Islet precursor cell (in vitro differentiated cells): ENCODE measurements at places on chromosomes 7 and 10.
A peak's percentile ranks its signal among the peaks of the same experiment; 100 is the strongest.

- DNase-seq, result no peak
Measured at GRCh38 chr7:151676759-151677158, 157.1 kb upstream of the RHEB start.

GRCh38 chr7:33885290-33886148, 19.8 kb upstream of the BMPER start:
- peak; percentile 76 for DNase-seq

DNA sequence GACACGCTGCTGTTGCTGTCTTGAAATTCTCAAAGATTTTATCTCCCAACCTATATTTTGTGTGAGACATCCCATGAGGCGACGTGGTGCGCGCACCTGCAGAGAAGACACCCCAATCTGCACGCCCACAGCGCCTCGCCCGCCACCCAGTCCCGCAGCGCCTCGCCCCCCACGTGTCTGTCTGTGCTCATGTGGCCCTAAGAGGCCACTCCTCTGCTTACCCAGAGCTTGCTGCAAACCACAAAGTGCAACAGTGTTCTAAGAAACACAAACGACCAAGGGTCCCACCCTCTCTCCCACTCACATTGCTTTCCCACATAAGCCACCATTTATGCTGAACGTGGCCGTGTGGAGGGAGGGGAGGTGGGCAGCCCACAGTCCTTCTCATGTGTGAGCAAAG, 287.2 kb downstream of the PTPRN2 start:
- DNase-seq, result peak; percentile 14

DNA sequence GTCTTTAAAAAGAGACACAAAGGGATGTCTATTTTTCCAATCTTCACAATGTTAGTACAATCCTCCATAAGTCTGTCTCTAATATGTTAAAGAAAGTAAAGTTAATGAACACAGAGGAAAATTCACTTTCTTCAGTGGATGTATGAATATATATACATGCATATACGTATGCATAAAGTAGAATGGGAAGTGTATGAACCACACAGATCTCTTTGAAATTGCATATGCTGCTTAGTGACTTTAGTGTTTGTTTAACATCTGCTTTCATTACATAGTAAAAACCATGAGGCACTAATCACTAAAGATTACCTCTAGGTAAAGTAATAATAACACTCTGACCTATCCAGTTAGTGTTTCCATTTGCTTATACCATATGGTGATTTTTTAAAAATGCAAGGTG, 451.2 kb downstream of the SEMA3D start:
- DNase-seq, result no peak

DNA sequence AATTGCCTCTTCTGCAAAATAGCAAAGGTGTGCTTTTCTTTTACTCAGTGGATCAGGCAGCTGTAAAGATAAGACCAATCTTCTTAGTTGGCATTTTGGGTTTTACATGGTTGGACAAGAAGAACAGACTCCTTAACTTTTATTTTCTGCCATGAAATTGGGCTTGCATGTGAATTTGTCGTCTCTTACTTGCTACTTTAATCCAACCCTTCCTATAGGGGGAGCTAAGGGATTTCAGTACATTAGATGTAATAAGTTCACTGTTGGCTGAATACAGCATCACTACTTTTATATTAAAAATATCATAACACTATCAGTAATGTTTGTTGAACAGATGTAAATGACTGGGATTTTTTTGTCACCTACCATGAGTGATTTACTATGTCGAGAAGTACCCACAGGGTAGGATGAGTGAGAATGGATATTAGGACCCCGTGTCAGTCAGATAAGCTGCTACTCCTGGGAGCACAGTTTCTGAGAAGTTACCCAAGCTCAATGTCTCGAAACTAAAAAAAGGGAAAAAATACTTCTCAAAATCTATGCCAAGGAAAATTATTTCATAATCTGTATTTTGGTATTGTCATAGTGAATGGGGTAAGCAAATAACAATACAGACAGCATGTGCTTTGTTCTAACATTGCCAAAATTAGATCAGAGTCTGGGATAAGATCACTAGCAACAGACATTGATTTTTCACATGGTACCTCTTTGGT, 127.4 kb upstream of the AGR3 start:
- no peak for DNase-seq

DNA sequence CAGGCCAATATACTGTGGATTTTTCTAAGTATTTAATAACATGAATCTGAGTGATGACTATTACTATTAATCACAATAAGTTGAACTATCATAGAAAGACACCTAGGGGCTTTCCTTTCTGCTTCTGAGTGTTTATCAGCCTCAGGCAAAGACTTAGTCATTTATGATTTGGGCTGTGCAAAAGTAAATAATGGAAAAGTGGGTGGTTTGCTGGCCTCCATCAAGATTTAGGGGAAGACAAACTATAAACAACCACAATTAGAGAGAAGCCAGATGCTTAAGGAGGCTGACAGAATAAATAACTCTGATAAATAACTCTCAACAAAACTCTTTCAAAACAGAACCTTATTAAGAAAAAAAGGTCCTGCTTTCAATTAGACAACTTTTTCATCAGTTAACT, 64.7 kb downstream of the MACC1 start:
- no peak for DNase-seq

GRCh38 chr10:73159038-73159648, 8.7 kb downstream of the ECD start:
- DNase-seq, result peak; percentile 56

GRCh38 chr10:97584060-97584797, at the start of gene HOGA1:
Gene HOGA1 (plus strand): TSS chr10:97584389. CDS start chr10:97584704, 315 bp downstream.
- peak; percentile 85 for DNase-seq

- no peak for DNase-seq
Measured at GRCh38 chr10:126919426-126919825, 14.2 kb downstream of the DOCK1 start.

DNA sequence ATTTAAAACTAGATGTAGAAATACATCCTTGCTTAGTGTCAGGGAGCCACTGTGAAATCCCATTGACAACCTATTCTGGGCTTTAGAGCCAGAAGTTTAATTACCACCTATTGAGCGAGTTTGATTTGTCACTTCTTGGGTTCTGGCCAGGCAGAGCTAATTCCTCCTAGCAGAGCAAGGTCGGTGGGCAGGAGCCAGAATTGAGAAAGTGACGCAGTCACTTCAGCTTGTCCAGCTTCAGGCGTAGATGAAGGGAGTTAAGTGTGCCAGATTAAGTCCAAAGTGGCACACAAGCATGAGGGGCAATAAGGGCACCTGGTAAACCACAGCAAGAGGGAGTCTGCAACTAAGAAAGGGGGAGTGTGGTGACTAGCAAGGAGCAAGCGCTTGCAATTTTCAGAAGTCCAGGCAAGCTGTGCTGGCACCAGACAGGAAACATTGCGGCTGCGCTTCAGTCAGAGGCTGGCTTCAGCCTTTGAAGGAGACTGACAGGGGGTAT, 119.4 kb downstream of the ST7 start:
- no peak for DNase-seq

- peak; percentile 60 for DNase-seq
Measured at GRCh38 chr10:3652886-3653285, 132.1 kb downstream of the KLF6 start.

DNA sequence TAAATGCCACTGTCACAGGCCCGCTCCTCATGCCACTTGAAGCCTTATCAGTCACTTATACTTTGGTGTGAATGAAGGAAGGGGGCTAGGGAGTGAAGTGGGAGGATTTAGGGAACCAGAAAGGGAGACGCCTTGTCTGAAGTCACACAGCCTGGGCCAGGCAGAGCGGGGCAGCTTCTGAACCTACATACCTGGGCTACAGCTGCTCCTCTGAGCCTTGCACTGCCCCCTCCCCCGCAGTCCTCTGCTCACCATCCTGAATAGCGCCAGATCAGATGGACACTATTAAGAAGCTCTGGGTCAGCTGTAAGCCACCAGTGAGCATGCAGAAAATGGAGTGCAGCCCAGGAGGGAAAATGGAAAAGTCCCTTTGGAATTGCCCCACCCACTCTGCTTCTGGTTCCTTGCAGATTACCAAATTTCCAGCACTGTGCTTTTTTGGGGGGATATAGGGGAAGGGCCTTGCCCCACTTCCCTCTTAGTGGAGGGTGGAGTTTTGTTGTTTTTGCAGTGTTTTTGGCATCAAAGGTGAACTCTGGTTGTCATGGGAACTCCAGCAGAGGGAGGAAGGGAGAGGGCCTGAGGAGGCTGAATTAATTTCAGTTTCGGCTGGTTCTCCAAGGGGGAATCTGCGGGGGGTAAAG, 35.0 kb upstream of the ADCYAP1R1 start:
- no peak for DNase-seq

GRCh38 chr7:33821970-33822369, 83.4 kb upstream of the BMPER start:
- DNase-seq, result no peak

GRCh38 chr7:2269991-2270460, 28.0 kb downstream of the NUDT1 start:
- no peak for DNase-seq

DNA sequence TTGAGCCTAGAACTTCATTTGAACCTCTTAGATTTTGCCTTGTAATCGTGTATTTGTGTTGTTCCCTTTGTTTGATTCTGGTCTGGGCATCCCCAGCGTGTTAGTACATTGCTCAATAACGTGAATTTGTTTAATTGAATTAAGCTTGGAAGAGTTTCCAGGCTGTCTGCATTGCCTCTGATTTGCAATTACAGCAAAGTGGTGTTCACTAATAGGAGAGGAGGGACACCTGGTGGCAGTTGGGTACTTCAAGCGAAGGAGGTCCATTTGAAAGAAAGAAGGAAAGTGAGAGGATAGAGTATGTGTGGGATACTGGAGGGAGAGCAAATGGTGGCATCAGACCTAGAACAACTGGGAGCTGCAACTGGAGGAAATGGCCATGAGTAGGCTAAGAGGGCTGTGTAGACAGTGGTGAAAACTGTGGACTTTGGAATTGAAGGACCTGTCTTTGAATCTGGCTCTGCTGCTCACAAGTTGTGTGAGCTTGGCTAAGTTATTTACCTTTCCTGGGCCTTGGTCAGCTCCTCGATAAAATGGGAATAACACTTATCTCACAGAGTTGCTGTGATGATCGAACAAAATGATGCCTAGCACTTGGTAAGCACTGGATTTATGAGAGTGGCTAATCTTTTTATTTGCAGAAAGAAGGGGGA, 15.1 kb downstream of the LSMEM1 start:
- DNase-seq, result peak; percentile 67

DNA sequence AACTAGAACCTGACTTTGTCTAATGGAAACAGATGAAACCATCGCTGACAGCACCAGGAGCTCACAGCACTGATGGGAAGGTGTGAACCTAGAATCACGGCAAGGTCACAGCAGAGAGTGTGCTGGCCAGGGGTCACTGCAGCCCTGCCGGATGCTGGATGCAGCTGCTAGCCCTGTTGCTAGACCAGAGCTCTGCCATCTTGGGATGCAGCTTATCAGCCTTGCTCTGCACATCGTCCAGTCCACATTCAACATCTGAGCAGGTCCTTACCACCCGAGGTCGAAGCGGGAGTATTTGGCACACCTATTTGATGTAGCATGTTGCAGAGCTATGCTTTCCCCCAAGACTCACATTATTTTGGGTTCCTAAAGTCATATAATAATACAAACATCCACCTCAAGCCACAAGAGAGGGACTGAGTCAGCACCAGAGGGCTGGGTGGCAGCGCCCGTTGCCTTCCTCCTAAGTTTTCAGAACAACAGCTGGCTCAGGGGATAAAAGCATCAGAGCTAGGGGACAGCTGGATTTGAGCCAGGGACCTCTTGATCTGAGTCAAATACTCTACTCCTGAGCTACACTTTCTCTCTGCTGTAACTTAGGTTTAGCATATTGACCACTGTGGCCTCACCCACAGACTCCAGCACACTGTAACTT, 135.3 kb downstream of the ZNF467 start:
- DNase-seq, result no peak

- no peak for DNase-seq
Measured at GRCh38 chr7:106901828-106902441, 36.9 kb downstream of the PIK3CG start.

GRCh38 chr7:97017192-97018125, 7.2 kb downstream of the DLX5 start:
- DNase-seq, result no peak

DNA sequence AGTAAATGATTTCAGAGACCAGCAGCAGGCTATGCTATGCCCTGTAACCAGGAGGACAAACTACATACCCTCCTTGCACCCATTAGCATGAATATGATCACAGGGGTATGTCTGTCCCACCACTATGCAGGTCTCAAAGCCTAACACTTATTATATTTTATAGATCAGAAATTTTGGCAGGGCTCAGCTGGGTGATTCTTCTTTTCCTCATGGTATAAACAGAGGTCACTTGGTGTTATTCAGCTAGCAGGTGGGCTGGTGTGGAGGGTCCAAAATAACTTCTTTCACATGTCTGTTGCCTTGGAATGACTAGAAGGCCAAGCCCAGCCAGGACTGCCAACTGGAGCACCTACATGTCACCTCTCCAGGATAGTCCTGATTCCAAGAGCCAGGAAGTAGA, 252.9 kb downstream of the ARHGAP12 start:
- peak; percentile 3 for DNase-seq

- DNase-seq, result no peak
Measured at GRCh38 chr7:2185715-2186114, 47.0 kb downstream of the MAD1L1 start.
